ENCODE measurements at places on chromosomes 11 and 22.

- H3K27ac ChIP-seq = no peak overlapping the region
- no peak overlapping the region for H3K4me3 ChIP-seq
- no peaks in the 10 kb centered on the region for H3K4me1 ChIP-seq
Observed at GRCh38 chr11:62169448-62169847, 20.6 kb upstream of the SCGB1D1 start.

GRCh38 chr11:33892906-33893594 lies 1.2 kb upstream of the LMO2 start:
- no peak for DNase-seq
- no peaks in the 10 kb centered on the region for H3K36me3 ChIP-seq
- H3K4me1 ChIP-seq = no peaks in the 10 kb centered on the region
- no peak overlapping the region for H3K27ac ChIP-seq

DNA sequence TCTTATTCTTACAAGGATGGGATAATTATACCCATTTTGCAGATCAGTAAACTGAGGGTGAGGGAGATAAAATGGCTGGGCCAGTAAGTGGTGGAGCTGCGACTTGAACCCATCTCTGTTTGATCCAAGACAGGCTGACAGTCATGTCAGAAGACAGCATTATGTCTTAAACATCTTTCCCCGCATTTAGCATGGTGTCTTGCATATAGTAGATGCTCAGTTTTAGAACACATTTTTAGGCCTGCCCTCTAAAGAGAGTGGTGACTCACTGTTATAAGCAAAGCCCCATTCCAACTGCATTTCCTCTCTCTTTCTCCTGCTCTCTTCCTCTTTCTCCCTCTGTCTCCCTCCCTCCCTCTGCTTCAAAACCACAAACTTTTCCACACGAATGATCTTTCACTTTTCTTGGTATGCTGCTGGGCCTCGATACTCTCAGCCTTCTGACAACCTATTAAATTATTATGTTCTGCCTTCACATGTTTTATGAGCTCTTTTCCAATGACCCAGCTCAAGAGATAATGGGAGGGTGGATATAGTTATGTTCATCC lies 25.2 kb downstream of the CWC15 start:
- no peak overlapping the region for H3K4me3 ChIP-seq
- no peaks in the 10 kb centered on the region for H3K36me3 ChIP-seq
- H3K27me3 ChIP-seq = no peaks in the 10 kb centered on the region
- H3K4me1 ChIP-seq = no peaks in the 10 kb centered on the region
- DNase-seq = no peak
- H3K27ac ChIP-seq = no peak overlapping the region

- H3K27me3 ChIP-seq = no peaks in the 10 kb centered on the region
- H3K4me3 ChIP-seq = peak overlapping the region; percentile 98
- peaks cover 67% of the 10 kb centered on the region for H3K4me1 ChIP-seq
- H3K27ac ChIP-seq = peak overlapping the region; percentile 94
Observed at GRCh38 chr11:62574363-62575071, 826 bp upstream of the EEF1G start.

DNA sequence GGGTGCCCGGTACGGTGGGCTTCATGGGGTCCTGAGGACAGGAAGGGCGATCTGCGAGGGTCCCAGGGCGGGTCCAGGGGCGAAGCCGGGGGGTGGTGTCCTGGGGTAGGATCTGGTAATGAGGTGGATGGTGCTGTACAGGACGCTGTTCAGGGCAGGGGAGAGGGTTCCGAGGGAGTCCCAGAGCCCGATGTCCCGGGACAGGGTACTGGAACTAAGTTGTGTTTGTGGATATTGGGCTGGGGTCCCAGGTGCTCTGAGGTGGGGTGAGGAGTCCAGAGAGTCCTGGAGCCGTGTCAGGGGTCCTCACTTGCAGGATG lies 426 bp downstream of the LZTR1 start:
- no peaks in the 10 kb centered on the region for H3K27me3 ChIP-seq
- peaks cover 41% of the 10 kb centered on the region for H3K4me1 ChIP-seq
- no peak for DNase-seq
- H3K36me3 ChIP-seq = peaks cover 10% of the 10 kb centered on the region
- H3K27ac ChIP-seq = peak overlapping the region; percentile 97

DNA sequence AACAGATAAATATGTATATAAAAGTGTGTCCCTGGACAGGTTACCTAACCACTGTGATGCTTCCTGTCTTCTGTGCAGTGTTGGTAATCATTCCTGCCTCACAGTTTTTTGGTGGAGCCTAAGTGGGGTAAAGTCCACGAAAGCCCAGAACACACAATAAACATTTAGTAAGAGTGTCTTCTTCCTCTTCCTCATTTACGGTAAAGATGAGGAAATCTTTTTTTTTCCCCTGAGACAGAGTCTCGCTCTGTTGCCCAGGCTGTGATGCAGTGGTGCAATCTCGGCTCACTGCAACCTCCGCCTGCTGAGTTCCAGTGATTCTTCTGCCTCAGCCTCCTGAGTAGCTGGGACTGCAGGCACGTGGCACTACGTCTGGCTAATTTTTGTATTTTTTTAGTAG lies 117.1 kb downstream of the LDLRAD3 start:
- no peaks in the 10 kb centered on the region for H3K27me3 ChIP-seq
- H3K4me3 ChIP-seq = no peak overlapping the region
- H3K27ac ChIP-seq = no peak overlapping the region

DNA sequence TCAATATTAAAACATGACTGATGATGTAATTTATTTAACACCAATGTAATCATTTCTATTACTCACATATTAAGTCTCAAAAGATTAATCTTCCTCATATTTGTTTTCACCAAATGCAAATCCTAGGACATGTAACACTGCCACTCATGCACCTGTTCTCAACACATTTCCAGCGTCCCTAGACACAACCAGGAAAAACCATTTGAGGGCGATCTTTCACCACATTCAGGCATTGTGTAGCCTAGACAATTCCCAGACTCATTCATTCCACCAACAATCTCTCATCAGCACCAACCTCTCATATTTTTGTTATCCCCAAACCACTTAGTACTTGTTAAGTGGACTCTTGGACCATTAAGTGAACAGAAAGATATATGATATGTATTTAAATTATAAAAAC lies 66.1 kb downstream of the SLC36A4 start:
- H3K4me1 ChIP-seq = no peaks in the 10 kb centered on the region
- no peaks in the 10 kb centered on the region for H3K36me3 ChIP-seq
- no peak overlapping the region for H3K4me3 ChIP-seq

DNA sequence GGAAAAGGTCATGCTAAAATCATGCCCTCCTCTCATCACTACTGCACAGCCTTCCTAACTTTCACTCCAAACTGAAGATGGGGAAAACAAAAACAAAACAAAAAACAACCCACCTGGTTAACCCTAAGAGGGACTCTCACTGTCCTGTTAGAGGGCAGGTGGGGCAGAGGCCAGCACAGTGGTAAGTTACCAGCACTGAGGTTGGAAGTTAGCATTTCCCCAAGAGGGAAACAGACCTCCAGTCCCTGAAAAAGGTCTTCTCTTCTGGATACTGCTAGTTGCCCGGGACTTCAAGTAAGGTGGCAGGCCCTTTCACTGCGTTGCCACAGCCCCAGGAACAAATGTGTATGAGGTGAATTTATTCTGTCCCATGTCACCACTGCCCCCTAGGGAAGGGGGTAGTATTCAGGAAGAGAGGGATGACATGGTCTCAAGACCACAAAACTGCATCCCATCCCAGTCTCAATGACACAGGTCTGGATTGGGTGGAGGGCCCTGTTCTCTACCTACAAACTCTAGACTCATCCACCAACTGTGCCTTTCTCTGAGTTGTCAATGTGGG lies 792 bp upstream of the ADAMTS8 start:
- no peak overlapping the region for H3K4me3 ChIP-seq
- no peak overlapping the region for H3K27ac ChIP-seq
- no peak for DNase-seq
- peaks cover 50% of the 10 kb centered on the region for H3K27me3 ChIP-seq
- no peaks in the 10 kb centered on the region for H3K36me3 ChIP-seq

- H3K4me1 ChIP-seq = peaks cover 83% of the 10 kb centered on the region
- H3K36me3 ChIP-seq = peaks cover 7% of the 10 kb centered on the region
- no peaks in the 10 kb centered on the region for H3K27me3 ChIP-seq
- no peak overlapping the region for H3K4me3 ChIP-seq
- no peak for DNase-seq
Observed at GRCh38 chr11:63876616-63877015, 37.7 kb downstream of the MARK2 start.

GRCh38 chr22:38751422-38752346 lies 4.1 kb downstream of the SUN2 start:
- no peaks in the 10 kb centered on the region for H3K27me3 ChIP-seq
- peaks cover 30% of the 10 kb centered on the region for H3K4me1 ChIP-seq
- no peak overlapping the region for H3K4me3 ChIP-seq
- H3K36me3 ChIP-seq = peaks cover 62% of the 10 kb centered on the region
- H3K27ac ChIP-seq = peak overlapping the region; percentile 94
- DNase-seq = peak; percentile 67

- DNase-seq = no peak
- no peaks in the 10 kb centered on the region for H3K27me3 ChIP-seq
- no peaks in the 10 kb centered on the region for H3K4me1 ChIP-seq
- H3K4me3 ChIP-seq = no peak overlapping the region
- H3K27ac ChIP-seq = no peak overlapping the region
Observed at GRCh38 chr22:45254789-45255278, 14.1 kb upstream of the KIAA0930 start.
